ENCODE measurements at places on chromosomes 4 and X.

GRCh38 chr4:178165251-178165950, 723.2 kb upstream of the AGA start:
- DNase-seq, result no peak

GRCh38 chr4:115126491-115126890, 13.1 kb upstream of the NDST4 start:
- no peak for DNase-seq

DNA sequence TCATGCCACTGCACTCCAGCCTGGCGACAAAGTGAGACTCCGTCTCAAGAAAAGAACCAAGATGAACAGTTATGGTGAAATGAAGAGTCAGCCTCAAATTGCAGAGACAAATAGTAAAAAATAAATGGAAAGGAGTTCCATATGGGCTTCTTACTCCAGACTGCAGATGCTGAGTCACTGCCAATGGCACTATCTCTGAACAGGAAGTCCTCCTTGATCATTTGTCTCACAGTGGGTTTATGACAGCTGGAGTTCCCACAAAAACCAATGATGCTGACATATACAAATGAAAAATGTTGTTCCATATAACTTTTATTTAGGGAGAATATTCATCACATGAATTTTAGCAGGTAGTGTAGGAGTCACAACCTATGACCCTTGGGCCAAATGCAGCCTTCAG, 631.6 kb downstream of the PCDH18 start:
- no peak for DNase-seq

GRCh38 chr4:182213004-182213403, 30.2 kb upstream of the TENM3 start:
- DNase-seq, result no peak

GRCh38 chr4:181950372-181951127, 292.7 kb upstream of the TENM3 start:
- no peak for DNase-seq

DNA sequence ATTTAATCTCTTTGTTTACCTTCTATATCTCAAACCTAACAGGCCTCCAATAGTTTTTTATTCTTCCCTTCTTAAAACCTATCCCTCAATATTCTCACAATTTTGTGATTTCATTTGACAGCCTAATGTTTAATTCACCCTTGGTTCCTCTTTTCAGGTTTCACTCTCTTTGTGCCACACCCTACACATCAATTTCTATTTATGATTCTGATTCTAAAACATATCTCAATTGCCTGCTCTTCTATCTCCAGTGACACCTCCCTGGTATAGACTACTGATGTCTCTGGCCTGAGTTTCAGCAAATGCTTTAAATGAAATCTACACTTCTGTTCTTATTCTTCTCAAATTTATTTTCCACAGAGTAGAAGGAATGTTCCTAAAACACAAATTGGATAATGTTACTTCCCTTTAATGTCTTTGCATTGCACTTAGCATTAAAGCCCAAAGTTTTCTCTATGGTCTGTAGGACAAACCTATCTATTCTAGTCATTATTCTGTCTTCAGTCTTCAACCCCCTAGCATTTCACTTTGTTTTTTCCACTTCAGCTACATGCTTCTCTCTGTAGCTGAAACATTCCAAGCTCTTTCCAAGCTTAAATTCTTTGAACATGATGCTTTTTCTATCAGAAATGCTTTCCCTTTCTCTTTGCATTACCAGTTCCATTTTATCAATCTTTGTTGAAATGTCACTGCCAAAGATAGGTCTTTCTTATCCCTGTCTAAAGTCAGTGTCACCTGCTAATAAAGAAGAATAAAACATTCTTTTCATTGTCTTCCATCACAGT, 622.0 kb downstream of the CENPC start:
- no peak for DNase-seq

- no peak for DNase-seq
These were observed 10.5 kb upstream of the PRSS48 start for GRCh38 chr4:151266497-151266896.

GRCh38 chr4:87881115-87881514, 48.3 kb downstream of the MEPE start:
- DNase-seq, result no peak

- no peak for DNase-seq
These were observed 74.4 kb downstream of the HTT start for GRCh38 chr4:3148926-3149325.

DNA sequence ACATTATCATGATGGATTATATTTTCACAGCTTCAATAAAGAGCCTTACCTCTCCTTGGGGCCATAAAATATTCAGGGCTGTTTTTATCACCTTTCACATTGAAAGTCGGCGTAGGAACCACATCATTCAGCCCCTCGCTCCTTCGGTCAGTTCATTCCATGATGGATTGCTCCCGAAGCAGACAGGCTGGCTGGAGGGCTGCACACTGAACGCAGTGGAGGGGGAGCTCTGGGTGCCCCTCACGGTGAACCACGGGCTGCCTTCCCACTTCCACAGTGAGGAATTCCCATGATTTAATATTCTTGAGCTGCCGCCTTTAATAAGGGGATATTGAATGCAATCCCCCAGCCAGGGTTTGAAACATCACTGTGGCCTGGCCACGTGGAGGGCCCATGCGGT, 16.0 kb downstream of the PPP2R2C start:
- DNase-seq, result no peak

DNA sequence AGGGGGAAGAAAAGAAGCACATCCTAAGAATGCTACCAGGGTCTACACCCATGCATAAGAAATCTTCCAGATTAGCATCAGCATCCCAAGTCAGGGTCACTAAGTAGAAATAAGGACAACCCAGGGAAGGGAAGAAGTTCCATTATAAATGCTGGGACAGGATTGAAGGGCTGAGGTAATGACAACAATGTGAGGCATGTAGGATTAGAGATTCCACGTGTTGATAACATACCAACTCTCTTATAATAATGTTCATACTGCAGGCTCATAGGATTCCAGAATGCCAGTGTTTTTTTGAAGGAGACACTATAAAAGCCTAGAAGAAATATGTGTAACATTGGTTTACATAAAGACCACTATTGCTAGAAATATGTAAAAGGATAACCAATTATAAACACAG, 201.2 kb downstream of the MID1IP1 start:
- DNase-seq, result no peak

GRCh38 chr4:26489101-26489985, 941 bp downstream of the CCKAR start:
- no peak for DNase-seq

DNA sequence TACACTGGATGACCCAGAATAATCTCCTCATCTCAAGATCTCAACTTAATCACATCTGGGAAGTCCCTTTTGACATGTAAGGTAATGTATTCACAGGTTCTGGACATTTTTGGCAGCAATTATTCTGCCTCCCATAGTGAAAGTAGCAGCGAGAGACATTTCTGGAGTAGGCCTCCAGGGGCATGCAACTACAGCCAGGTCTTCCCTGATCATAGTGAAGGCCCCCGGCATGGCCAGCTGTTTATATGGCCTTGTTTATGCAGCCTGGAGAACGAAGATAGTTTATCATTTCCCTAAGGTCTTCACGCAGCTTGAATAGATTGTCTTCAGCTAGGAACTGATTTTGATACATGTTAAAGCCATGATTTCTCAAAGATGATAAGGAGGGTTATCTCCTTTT, 139.9 kb downstream of the RNF150 start:
- no peak for DNase-seq

- no peak for DNase-seq
These were observed 522.9 kb upstream of the NR3C2 start for GRCh38 chr4:148965080-148965479.

DNA sequence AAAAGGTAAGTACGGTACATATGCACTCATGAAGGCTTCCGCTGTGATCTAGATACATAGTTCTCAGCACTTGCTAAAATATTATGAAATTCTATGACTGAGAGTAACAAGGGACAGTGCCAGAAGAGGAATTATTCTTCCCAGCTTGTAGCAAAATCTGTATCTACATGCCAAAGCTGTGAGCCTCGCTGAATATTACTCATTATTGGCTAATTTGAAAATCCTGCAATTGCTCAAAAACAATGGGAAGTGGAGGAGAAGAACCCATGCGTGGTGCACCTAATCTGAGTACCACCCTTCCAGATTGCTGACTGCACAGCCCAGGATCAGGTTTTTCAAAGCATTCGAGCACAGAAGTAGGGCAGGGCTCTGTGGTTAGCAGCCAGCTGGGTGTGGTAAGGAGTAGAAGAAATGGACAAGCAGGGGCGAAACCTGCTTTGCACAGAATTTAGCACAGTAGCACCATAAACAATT, 17.4 kb upstream of the PDCL2 start:
- no peak for DNase-seq

DNA sequence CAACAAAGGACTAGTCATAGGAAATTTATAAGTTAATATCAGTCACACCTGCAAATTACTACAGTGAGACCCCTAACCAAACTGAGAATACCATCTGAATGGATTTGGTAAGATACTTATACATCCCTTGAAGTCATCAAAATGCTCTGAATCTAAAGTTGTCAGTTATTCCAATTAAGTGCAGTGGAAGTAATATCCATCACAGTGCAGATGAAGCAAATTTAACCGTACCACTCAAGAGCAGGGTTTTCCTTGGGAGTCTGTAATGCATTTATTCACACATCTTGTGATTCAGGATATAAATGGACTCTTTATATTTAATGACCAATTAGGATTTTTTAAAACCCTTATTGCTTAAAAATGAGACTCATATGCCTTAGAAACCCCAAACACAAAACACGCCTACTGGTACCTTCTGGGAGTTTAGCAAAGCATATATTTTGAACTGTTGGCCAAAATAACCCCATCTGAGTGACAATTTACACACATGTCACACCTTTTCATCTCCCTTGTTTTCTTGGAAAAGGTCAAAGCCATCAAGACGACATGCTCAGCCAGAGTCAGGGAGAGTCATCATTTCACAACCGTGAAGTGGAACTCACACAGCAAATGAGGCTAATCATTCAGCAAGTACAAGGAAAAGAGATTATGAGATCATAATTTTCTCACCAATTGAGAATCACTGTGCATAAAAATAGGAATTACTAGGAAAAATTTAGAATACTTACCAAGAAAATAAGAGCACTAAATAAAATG, 303.7 kb downstream of the HNRNPD start:
- DNase-seq, result no peak

GRCh38 chrX:112450810-112451209, 228.9 kb downstream of the LHFPL1 start:
- no peak for DNase-seq

- DNase-seq, result no peak
These were observed 14.7 kb downstream of the GRPR start for GRCh38 chrX:16138108-16138427.

DNA sequence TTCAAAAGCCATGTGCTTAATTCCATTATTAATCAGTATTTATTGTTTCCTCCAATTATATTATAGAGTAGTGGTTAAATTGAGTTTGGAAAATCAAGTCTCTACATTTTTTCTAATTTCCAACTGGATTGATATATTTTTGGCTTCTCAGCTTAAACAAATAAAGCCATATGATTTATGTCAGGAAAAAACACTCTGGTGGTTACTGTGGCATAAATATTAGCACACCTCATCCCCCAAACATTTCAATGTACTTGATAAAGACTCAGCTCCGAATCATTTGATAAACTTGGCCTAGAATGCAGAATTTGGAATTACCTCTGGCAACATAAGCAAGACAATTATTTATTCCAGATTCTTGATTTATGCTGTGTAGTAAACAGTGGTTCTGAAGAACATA, 2313.8 kb downstream of the ARAP2 start:
- DNase-seq, result no peak

GRCh38 chr4:14070289-14070880, 442.9 kb upstream of the BOD1L1 start:
- no peak for DNase-seq

DNA sequence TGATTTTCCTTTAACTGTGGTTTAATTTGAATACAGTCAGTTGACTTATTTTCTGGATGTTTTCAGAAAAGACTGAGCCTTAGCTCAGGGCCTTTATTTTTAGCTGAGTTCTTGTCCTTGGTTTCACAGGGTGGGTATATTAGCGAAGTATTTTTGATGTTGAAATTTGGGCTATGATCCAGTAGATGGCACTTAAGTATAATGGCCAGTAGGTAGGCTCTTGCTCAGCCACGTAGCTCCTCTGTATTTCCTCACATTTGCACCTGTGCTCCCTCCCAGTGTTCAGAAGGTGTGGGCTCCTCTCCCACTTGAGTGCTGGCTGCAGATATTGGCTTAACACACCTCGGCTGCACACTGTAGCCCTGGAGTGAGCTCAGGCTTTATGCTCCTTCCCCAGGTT, 549.9 kb upstream of the AMOT start:
- no peak for DNase-seq

GRCh38 chr4:121071640-121072223, 603 bp downstream of the NDNF start:
- DNase-seq, result no peak

DNA sequence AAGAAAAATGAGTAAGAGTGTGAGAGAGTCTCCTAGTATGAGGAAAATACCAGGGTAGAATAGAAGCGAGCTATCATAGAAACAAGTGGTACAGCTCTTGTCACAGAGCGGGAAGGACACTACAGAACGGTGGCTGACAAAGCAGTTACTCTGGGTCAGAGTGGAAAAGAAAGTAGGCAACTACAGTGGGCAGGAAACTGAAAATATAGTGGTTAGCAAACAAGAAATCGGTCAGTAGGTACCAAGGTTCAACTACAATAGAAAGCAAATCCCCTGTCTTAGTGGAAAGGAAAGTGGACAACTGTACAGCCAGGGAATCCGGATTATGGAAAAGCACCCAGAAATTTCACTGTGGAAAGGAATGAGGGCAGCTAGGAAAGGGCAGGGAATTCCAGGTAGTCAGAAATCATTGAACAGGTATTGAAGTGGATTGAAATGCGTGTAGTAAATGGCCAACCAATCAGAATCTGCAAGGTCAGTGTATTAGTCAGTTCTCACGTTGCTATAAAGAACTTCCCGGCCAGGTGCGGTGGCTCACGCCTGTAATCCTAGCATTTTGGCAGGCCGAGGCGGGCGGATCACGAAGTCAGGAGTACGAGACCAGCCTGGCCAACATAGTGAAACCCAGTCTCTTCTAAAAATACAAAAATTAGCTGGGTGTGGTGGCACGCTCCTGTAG, 219.6 kb upstream of the DIAPH2 start:
- no peak for DNase-seq

DNA sequence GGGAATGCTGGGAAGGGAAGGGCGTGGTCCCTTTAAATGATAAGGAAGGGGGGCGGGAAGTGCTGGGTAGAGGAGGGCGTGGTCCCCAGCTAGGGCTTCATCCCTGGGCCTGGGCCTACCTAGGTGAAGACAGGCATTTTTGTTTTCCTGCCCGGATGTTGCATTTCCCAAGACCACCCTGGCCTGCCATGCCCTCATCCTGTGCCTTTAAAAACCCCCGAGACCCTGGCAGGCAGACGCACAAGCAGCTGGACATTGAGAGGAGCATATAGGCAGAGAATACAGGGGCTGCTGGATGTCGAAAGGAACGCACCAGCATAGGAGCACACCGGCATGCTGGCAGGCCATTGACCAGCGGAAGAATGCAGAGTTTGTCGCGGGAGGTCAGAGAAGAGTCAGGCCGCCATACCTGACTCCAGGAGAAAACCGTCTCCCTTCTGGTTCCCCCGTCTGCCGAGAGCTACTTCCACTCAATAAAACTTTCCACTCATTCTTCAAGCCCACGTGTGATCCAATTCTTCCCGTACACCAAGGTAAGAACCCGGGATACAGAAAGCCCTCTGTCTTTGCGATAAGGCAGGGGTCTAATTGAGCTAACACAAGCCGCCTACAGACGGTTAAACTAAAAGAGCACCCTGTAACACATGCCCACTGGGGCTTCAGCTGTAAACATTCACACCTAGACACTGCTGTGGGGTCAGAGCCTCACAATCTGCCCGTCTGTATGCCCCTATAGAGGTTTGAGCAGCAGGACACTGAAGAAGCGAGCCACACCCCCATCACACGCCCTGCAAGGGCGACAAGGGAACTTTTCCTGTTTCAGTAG, 2.9 kb upstream of the AGA start:
- no peak for DNase-seq
